ENCODE measurements at places on chromosomes 3 and 15.

GRCh38 chr15:98728811-98729160 lies 80.4 kb downstream of the IGF1R start:
- DNase-seq: no peak

GRCh38 chr3:46242120-46242519 lies at the start of gene CCR3:
Gene CCR3 (plus strand): TSS chr3:46242460. CDS start chr3:46265159, 22,699 bp downstream.
- peak; percentile 68 for DNase-seq

- DNase-seq: no peak
Observed at GRCh38 chr15:58293622-58294550, 137.9 kb upstream of the LIPC start.

GRCh38 chr3:169813757-169814517 lies 1.2 kb upstream of the LRRC34 start:
- DNase-seq: peak; percentile 90

GRCh38 chr3:157163217-157163953 lies 3.4 kb upstream of the CCNL1 start:
- peak; percentile 37 for DNase-seq

GRCh38 chr3:20658491-20658890 lies 472.5 kb upstream of the SGO1 start:
- DNase-seq: no peak

GRCh38 chr3:126544596-126545281 lies 14.0 kb downstream of the C3orf22 start:
- no peak for DNase-seq

GRCh38 chr15:39720621-39721611 lies 61.7 kb downstream of the FSIP1 start:
- peak; percentile 83 for DNase-seq

DNA sequence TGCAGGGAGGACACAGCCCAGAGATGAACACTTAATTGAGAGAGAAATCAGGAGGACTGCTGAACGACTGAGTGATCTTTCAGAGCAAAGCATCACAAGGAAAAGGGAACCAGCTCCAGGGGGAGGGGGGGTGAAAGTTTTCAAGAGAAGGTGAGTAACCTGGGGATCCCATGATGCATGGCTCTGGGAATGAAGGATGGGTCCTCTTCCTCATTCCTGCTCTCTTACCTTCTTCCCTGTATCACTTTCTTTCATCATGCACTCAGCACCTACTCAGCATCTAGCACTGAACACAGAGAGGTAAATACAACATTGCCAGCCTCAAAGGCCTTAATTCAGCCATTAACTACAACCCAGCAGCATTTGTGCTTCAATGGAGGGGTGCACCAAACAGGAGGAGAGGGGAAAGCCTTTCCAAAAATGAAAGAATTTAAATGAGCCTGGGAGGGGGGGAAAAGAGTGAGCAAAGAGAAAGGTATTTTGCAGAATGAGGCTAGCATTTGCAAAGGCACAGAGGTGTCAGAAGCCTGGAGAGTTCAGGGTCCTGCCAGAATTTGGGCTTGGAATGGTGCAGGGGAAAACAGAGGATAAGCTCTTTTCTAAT lies 427.4 kb downstream of the FOXP1 start:
- DNase-seq: no peak

DNA sequence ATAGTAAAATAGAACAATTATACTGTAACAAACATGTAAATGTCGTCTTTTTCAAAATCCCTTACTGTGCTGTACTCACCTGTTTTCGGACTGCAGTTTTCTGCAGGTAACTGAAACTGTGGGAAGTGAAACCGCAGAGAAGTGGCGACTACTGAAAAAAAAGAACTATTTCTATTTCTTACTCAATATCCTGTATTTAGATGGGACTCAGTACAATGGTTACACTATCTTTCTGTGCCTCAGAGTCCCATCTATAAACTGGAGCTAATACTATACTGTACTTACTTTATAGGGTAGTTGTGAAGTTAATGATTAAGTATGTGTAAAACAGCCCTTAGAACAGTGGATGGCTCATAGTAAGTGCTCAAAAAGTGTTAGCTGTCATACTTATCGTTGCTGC lies 14.3 kb upstream of the P2RY12 start:
- DNase-seq: no peak

DNA sequence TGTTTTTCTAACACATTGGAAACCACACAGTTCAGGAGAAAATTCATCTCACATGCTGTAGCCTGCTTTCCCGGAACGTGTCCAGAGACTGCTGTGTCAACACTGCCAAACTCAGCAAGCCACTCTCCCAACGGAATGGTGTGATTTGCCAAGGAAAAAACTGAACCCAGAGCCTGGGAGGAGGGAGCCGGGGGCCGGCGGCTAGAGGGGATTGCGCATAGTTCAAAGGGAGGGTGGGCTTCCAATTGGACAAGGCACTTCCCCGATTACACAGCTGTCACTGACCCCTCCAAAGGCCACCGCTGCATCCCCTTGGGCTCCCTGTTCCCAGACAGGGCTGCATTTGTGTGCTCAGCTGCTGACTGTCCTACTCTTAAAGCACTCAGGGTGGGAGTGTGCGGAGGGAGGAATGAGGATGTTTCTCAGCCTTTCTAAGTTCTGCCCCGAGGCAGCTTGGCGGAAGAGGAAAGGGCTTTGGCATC lies 256.2 kb downstream of the ZNF621 start:
- DNase-seq: no peak

DNA sequence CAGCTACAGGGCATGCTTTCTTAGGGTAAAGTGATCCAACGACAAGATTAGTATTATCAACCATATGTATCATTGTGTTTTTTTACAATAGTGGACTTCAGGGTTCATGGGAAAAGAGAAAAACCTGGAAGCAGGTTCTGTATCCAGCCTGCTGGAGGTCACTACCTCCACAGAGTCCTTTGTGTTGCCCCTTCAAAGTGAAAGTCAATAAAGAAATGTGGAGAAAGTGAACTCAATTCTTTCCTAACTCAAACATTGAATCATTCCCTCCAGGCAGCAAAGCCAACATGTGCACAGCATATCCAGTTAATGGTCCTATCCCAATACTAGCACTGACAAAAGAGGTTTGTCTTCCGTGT lies 45.4 kb downstream of the FGF7 start:
- DNase-seq: no peak

- DNase-seq: no peak
Observed at GRCh38 chr15:63701365-63701764, 104.2 kb downstream of the FBXL22 start.

DNA sequence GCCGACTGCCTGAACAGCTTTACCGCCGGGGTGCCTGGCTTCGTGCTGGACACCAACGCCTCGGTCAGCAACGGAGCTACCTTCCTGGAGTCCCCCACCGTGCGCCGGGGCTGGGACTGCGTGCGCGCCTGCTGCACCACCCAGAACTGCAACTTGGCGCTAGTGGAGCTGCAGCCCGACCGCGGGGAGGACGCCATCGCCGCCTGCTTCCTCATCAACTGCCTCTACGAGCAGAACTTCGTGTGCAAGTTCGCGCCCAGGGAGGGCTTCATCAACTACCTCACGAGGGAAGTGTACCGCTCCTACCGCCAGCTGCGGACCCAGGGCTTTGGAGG lies 815 bp downstream of the SPINT1 start:
- peak; percentile 71 for DNase-seq

GRCh38 chr3:112357930-112358780 lies 25.2 kb downstream of the CD200 start:
- DNase-seq: no peak

DNA sequence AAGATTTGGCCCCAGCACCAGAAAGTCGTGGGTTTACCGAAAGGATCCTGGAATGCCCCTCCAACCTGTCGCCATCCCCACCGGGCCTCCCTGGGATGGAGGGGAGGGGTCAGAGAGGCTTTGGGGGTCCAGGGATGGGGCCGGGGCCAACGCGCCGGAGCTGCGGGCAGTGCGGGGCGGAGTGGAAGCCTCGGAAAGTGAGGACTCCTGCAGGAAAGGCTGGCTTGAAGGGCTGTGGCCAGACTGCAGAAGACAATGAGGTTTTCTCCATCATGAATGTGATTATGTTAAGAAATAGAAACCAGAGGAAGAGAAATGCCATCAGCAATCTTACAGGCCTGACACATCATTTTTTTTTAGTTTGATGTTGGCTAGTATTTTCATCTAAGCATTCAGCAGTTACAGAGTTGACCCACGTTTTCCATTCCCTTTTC lies 738 bp downstream of the YEATS2 start:
- peak; percentile 61 for DNase-seq

GRCh38 chr3:22960105-22960984 lies 242.8 kb upstream of the UBE2E2 start:
- DNase-seq: peak; percentile 83

DNA sequence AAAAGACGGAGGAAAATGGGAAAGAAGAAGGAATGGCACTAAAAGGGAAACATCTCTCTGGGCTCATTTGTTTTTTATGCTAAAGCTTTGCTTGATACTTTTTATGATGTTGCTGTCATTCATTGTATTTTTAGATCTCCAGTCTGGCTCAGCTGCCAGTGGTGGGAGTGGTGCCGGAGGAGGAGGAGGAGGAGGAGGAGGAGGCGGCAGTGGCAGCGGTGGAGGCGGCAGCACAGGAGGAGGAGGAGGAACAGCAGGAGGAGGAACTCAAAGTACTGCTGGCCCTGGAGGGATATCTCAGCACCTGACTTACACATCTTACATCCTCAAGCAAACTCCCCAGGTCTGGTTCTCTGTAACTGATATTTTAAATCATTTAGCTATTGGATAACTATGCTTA lies 49.6 kb downstream of the MAP6D1 start:
- DNase-seq: peak; percentile 20

- peak; percentile 77 for DNase-seq
Observed at GRCh38 chr3:102180280-102180931, 254.4 kb upstream of the ZPLD1 start.

- DNase-seq: no peak
Observed at GRCh38 chr3:46552538-46552937, 13.6 kb downstream of the LRRC2 start.
